ENCODE measurements at places on chromosomes 2 and 18.

DNA sequence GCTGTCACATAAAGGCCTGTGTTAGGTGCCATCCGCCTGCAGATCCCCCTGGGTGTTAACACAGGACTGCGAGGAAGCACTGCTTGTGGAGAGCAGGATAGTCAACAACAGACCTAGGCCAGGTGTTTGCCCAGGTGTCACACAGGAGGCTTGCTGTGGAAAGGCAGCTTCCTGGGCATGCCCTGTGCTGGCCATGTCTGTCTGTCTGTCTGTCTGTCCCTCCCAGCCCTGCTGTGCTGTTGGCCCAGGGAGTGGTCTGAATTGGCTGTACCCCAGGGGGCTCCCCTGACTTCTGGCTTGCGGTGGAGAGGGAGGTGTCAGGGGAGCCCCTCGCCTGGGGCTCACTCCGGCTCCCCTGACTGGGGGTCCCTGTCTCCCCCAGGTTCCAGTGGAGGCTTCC is 53.2 kb downstream of the SH3BP4 start:
- H3K4me3 ChIP-seq: no peak overlapping the region
- DNase-seq: no peak
- peaks cover 17% of the 10 kb centered on the region for H3K27me3 ChIP-seq
- H3K36me3 ChIP-seq: no peaks in the 10 kb centered on the region
- no peaks in the 10 kb centered on the region for H3K4me1 ChIP-seq

DNA sequence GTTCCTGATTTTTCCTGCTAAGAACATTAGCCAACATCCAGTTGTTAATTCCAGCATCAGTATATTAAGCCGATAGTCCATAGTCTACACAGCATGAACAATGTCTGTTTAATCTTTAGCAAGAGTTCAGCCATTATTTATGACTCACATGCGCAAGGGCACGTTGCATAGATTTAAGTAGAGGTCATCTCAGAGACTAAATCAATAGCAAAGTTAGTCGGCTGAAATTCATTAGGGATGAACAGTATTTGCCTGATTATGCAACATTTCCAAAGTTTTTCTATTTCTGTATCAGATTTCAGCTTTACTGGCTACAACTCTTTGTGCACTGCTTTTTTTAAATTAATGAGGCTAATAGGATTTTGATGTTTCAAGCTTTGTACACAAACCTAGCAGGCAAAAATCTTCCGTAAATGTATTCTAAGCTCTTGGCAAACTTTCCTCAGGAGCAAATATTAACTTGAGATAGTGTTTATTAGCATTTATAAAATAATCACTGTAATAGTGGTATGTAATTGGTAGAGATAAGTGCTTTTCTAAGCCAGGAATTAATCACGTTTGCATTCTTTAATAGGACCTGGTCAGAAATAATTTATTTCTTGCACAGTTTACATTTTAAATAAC is 578.7 kb upstream of the ID2 start:
- H3K36me3 ChIP-seq: no peaks in the 10 kb centered on the region
- no peak for DNase-seq

- H3K4me3 ChIP-seq: peak overlapping the region; percentile 83
- DNase-seq: no peak
- peaks cover 22% of the 10 kb centered on the region for H3K4me1 ChIP-seq
- no peak overlapping the region for H3K27ac ChIP-seq
- H3K27me3 ChIP-seq: no peaks in the 10 kb centered on the region
- peaks cover 11% of the 10 kb centered on the region for H3K36me3 ChIP-seq
These were observed 579 bp downstream of the LOXL3 start for GRCh38 chr2:74552914-74553811.

GRCh38 chr2:201204655-201205514 is 21.9 kb downstream of the CASP10 start:
- H3K4me1 ChIP-seq: 0 out of 2 replicates have a peak, but pooled peaks cover 2% of the 10 kb centered on the region
- H3K27ac ChIP-seq: no peak overlapping the region
- no peaks in the 10 kb centered on the region for H3K27me3 ChIP-seq
- H3K36me3 ChIP-seq: peaks cover 4% of the 10 kb centered on the region

- H3K4me1 ChIP-seq: no peaks in the 10 kb centered on the region
- DNase-seq: no peak
- H3K27ac ChIP-seq: no peak overlapping the region
- H3K36me3 ChIP-seq: no peaks in the 10 kb centered on the region
These were observed 902.8 kb downstream of the DSC3 start for GRCh38 chr18:30139631-30140287.

GRCh38 chr2:241125626-241126025 is 23.5 kb upstream of the MTERF4 start:
- H3K4me1 ChIP-seq: no peaks in the 10 kb centered on the region
- no peaks in the 10 kb centered on the region for H3K27me3 ChIP-seq
- no peak overlapping the region for H3K27ac ChIP-seq
- no peak overlapping the region for H3K4me3 ChIP-seq
- DNase-seq: no peak

DNA sequence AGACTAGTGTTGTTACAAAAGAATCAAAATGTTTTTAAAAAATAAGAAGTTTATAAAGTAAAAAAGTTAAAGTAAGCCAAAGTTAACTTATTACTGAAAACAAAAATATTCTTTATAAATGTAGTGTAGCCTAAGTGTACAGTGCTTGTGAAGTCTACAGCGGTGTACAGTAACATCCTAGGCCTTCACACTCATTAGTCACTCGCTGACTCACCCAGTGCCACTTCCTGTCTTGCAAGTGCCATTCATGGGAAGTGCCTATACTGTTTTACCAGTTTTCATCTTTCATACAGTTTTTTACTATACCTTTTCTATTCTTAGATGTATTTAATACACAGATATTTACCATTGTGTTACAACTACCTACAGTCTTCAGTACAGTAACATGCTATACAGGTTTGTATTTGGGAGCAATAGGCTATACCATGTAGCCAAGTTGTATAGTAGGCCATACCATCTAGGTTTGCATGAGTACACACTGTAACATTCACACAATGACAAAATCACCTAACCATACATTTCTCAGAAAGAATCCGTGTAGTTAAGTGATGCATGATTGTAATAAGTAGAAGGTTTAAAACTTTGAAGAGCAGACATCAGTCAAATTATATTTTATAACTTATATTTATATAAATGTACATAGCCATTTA is 13.4 kb downstream of the SERPINB7 start:
- H3K36me3 ChIP-seq: no peaks in the 10 kb centered on the region
- H3K4me3 ChIP-seq: no peak overlapping the region
- peak; percentile 57 for DNase-seq
- H3K27ac ChIP-seq: no peak overlapping the region

GRCh38 chr2:239526666-239527415 is 126.0 kb upstream of the HDAC4 start:
- no peak overlapping the region for H3K4me3 ChIP-seq
- H3K27ac ChIP-seq: no peak overlapping the region
- H3K4me1 ChIP-seq: no peaks in the 10 kb centered on the region
- no peaks in the 10 kb centered on the region for H3K36me3 ChIP-seq

DNA sequence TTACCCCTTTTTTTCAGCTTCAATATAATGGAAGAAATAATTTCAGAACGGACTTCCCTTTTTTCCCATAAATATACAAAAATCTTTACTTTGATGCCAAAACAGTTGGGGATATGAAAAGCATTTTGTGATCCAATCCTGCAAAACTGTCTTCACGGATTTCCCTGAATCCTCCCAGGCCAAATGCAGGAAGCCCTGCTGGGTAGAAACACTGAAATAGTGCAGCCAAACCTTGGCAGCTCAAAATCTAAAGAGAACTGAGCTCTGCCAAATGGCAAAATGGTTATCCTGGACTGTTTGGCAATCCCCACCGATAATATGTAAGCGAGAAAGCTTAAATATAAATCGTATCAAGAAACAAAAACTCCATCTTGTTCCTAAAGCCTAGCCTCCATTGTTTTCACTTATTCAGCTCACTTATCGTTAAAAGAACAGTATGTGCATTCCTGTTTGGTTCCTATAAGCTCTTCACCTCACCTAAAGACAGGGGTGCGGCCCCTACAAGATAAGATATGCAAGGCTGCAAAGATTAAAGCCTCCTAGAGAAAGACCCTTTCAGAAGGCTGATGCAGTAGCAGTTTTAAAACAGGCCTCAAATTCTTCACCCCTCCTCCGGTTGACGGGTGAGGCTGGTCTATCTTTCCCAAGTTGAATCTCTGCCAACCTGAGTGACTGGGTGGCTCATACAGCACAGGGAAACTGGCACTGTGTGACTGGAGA is 48.6 kb downstream of the LAMA1 start:
- DNase-seq: no peak
- H3K4me1 ChIP-seq: no peaks in the 10 kb centered on the region
- H3K27ac ChIP-seq: no peak overlapping the region
- H3K4me3 ChIP-seq: no peak overlapping the region

DNA sequence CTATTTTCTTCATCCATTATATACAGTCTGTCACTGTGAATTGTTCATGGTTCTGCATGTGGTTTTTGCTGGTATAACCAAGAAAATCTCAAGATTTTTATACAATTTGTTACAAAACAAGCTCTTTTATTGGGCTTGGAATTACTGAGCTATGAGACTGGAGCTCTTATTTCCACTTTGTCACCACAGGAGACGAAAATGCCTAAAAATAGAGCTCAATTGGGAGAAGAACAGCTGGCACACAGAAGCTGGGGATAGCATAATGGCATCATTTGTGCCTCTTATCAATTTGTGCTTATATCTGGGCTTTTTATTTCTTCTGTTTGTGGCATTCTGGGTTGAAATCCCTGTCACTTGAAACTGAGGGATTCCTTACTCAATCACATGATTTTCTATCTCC is 219.1 kb downstream of the CALCRL start:
- H3K27ac ChIP-seq: no peak overlapping the region
- no peaks in the 10 kb centered on the region for H3K27me3 ChIP-seq

- H3K27me3 ChIP-seq: peaks cover 8% of the 10 kb centered on the region
- no peaks in the 10 kb centered on the region for H3K4me1 ChIP-seq
- no peak overlapping the region for H3K4me3 ChIP-seq
- H3K36me3 ChIP-seq: no peaks in the 10 kb centered on the region
These were observed 10.6 kb downstream of the TRABD2A start for GRCh38 chr2:84870306-84870705.

GRCh38 chr2:224195925-224196571 is 157.0 kb upstream of the SERPINE2 start:
- H3K36me3 ChIP-seq: no peaks in the 10 kb centered on the region
- no peak for DNase-seq
- no peak overlapping the region for H3K4me3 ChIP-seq
- no peaks in the 10 kb centered on the region for H3K4me1 ChIP-seq

DNA sequence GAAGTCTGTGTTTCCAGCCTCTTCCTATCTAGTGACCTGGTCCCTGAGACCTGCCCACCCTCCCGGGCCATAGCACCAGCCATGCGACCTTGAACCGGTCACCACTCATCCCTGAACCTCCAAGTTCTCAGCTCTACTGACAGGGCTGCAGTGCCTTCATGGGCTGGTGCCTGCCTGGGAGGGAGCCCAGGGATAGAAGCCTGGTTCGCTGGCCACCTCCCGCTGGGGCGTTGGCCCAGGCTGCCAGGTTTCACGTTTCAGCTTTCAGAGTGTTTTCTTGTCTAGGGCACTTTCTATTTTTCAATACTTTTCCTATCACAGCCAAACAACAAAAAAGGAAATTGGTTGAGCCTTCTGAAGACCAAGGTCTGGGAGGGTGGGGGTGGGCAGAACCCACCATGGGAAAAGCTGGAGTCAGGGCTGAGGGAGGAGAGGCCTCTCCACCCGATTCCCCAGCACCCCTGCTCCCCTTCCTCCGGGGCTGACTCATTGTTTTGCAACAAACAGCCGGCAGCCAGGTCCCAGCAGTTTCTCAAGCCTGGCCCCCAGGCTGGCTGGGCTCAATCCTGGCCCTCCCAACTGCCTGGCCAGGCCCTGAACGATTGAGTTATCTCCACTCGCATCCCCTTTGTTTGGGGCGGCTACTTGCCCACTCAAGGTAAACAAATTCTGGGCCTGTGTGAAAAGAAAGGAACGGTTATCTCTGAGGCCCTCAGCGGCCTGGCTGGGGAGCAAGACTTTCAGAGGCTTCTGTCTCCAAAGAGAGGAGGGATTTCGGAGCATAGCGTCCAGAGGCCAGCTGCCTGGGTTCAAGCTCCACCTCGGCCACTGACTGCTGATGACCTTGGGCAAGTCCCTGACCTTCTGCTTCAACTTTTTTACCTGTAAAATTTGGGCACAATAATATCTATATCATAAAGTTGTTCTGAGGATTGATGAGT is 47.5 kb downstream of the ZFP36L2 start:
- no peak overlapping the region for H3K4me3 ChIP-seq
- H3K36me3 ChIP-seq: no peaks in the 10 kb centered on the region
- H3K27ac ChIP-seq: peak overlapping the region; percentile 52
- H3K27me3 ChIP-seq: no peaks in the 10 kb centered on the region
- H3K4me1 ChIP-seq: peaks cover 13% of the 10 kb centered on the region

GRCh38 chr2:28747714-28748113 is 3.9 kb upstream of the PPP1CB start:
- no peaks in the 10 kb centered on the region for H3K27me3 ChIP-seq
- peaks cover 11% of the 10 kb centered on the region for H3K4me1 ChIP-seq
- no peak for DNase-seq
- no peak overlapping the region for H3K4me3 ChIP-seq
- no peak overlapping the region for H3K27ac ChIP-seq
- peaks cover 3% of the 10 kb centered on the region for H3K36me3 ChIP-seq

GRCh38 chr2:7016601-7017211 is 99.5 kb downstream of the RNF144A start:
- no peak overlapping the region for H3K4me3 ChIP-seq
- no peak overlapping the region for H3K27ac ChIP-seq

- peaks cover 79% of the 10 kb centered on the region for H3K36me3 ChIP-seq
- no peak overlapping the region for H3K4me3 ChIP-seq
- no peak overlapping the region for H3K27ac ChIP-seq
- no peaks in the 10 kb centered on the region for H3K4me1 ChIP-seq
These were observed 109.9 kb downstream of the ZNF236 start for GRCh38 chr18:76932026-76932819.

GRCh38 chr18:45517181-45517741 is 98.0 kb upstream of the SLC14A2 start:
- H3K4me1 ChIP-seq: no peaks in the 10 kb centered on the region
- H3K27ac ChIP-seq: no peak overlapping the region
- H3K27me3 ChIP-seq: no peaks in the 10 kb centered on the region
- no peaks in the 10 kb centered on the region for H3K36me3 ChIP-seq
- no peak overlapping the region for H3K4me3 ChIP-seq

DNA sequence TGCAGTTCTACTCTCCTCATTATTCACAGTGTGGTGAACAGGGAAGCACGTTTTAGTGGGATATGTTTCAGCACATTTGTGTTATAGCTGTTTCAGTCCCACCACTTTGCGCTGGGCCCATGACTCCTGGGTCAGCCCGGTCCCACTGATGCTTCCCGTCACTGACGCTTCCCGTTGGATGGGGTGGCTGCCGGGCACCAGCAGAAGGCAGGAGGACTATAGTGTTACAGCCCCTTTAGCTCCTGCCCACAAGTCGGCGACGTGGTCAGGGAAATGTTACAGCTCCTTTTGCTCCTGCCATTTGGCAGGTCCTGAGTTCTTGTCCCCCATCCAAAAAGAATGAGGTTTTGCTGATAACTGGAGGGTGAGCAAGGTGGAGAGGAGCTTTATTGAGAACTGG is 732.2 kb downstream of the NR4A2 start:
- no peak overlapping the region for H3K27ac ChIP-seq
- no peaks in the 10 kb centered on the region for H3K27me3 ChIP-seq
- no peak overlapping the region for H3K4me3 ChIP-seq
- no peaks in the 10 kb centered on the region for H3K36me3 ChIP-seq
- no peaks in the 10 kb centered on the region for H3K4me1 ChIP-seq

- H3K27ac ChIP-seq: no peak overlapping the region
- no peaks in the 10 kb centered on the region for H3K36me3 ChIP-seq
- no peak overlapping the region for H3K4me3 ChIP-seq
- no peak for DNase-seq
- H3K4me1 ChIP-seq: no peaks in the 10 kb centered on the region
These were observed 380.0 kb upstream of the ACVR2A start for GRCh38 chr2:147464737-147465357.

GRCh38 chr2:120583121-120583520 is 152.5 kb upstream of the GLI2 start:
- H3K4me1 ChIP-seq: no peaks in the 10 kb centered on the region
- H3K36me3 ChIP-seq: no peaks in the 10 kb centered on the region
- peaks cover 6% of the 10 kb centered on the region for H3K27me3 ChIP-seq
- no peak for DNase-seq
